ENCODE measurements at places on chromosomes 2 and 18.

DNA sequence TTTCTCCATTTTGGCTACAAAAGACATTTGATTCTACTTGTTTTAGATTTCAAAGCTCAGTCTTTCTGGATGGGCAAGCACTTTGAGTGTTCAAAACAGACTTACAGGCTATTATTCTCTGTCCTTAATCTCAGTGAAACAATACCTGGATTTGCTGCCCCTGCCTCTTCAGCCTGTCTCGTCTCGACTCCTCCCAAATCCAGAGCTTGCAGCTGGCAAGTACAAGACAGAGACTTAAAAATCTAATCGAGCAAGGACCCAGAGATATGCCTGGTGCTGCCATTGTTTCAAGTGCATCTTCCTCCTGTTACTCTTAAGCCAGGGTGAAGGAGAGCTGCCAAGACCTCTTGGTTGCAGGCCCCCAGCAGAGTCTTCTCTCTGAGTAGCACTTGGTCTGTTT is 59.2 kb downstream of the LRRC30 start:
- no peak for DNase-seq

GRCh38 chr2:70480468-70480867 is 73.2 kb downstream of the TGFA start:
- no peak for DNase-seq

- DNase-seq, result no peak
These were observed 639.7 kb upstream of the SYT4 start for GRCh38 chr18:43916984-43917383.

DNA sequence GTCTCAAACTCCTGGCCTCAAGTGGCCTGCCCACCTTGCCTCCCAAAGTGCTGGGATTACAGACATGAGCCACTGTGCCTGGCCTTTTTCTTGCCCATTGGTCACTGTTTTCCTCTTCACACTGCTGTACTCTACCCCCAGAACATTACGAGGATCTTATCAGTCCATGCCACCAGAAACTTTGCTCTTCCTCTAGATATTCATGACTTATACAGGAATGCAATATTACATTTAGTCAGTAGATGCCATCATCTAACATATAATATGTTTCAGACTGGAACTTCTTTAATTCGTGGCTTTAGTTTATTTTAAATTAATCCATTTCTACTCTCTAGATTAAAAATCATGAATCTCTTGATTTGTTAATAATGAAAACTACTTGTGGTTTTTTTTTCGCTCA is 135.5 kb downstream of the COMMD1 start:
- no peak for DNase-seq

GRCh38 chr2:233264667-233265066 is 13.2 kb downstream of the ATG16L1 start:
- DNase-seq, result no peak

- DNase-seq, result no peak
These were observed 10.5 kb upstream of the FAM171B start for GRCh38 chr2:186683341-186683740.

DNA sequence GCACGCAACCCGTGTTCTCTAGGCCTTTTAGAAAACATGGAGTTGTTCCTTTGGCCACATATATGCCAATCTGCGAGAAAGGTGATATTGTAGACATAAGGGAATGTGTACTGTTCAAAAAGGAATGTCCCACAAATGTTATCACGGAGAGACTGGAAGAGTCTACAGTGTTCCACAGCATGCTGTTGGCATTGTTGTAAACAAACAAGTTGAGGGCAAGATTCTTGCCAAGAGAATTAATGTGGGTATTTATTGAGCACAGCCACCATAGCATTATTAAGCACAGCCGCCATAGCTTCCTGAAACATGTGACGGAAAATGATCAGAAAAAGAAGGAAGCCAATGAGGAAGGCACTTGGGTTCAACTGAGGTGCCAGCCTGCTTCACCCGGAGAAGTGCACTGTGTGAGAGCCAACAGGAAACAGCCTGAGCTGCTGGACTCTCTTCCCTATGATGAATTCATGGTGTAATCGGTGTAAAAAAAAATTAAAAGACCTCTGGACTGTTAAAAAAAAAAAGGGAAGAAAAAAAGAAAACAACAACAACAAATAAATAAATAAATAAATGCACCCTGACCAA is 29.0 kb upstream of the REL start:
- no peak for DNase-seq

GRCh38 chr2:167733747-167734146 is 513.6 kb downstream of the STK39 start:
- no peak for DNase-seq

DNA sequence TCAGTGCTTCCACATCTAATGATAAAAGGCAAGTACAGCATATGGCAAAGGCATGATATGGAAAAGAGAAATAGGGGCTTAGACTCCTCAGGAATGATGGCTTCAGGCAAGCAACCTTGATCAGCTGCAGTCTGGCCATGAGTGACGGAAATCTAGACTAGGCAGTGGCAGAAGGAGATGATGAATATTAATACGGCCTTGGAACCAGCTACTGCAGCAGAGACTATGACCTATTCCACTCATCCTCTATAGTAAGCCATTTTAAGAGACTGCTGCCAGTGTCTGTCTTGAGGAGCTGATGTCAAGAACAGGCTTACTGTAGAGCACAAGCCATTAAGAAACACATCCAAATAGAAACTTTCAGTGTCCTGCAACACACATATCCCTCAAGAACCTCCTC is 23.7 kb downstream of the ASXL2 start:
- DNase-seq, result no peak

- peak; percentile 39 for DNase-seq
These were observed 303.7 kb upstream of the EPAS1 start for GRCh38 chr2:45993476-45993991.

- no peak for DNase-seq
These were observed 53.9 kb downstream of the MSH2 start for GRCh38 chr2:47456851-47457250.

DNA sequence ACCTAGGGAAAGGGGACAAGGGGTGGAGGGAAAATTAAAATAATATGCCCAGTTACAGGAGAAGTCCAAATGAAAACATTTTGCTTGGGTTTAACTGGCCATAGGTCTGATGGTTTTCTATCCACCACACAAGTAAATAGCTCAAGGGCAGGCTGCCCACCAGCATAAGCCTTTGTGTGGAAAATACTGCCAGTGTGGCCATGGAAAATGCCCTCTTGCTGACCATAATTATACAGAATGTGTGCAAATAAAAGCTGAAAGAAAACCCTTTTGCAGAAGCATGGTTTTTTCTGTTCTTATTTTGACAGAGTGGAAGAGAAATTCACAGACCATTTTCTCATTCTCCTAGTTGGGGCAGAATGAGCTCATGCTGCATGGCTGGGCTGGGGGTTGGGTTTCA is 111.3 kb upstream of the SIX2 start:
- no peak for DNase-seq

- no peak for DNase-seq
These were observed 15.6 kb upstream of the CXCR4 start for GRCh38 chr2:136133586-136133985.

- no peak for DNase-seq
These were observed 4.4 kb downstream of the CFAP221 start for GRCh38 chr2:119548516-119549120.

DNA sequence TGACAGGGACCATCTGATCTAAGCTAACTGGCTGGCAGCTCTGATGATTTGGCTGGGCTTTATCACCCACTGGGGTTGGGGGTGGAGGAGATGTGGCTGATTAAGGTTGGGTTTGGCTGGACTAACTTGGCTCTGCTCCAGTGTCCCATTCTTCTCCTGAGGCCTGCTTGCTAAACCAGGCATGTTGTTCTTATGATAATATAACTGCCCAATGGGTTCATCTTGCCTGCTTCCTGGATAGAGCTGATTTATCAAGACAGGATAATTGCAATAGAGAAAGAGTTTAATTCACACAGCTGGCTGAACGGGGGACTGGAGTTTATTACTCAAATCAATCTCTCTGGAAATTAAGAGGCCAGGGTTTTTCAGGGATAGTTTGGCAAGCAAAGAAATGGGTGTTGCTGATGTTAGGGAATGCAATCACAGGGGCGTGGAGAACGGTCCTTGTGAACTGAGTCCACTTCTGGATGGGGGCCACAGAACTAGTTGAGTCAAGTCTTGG is 150.4 kb downstream of the PTH2R start:
- DNase-seq, result no peak

DNA sequence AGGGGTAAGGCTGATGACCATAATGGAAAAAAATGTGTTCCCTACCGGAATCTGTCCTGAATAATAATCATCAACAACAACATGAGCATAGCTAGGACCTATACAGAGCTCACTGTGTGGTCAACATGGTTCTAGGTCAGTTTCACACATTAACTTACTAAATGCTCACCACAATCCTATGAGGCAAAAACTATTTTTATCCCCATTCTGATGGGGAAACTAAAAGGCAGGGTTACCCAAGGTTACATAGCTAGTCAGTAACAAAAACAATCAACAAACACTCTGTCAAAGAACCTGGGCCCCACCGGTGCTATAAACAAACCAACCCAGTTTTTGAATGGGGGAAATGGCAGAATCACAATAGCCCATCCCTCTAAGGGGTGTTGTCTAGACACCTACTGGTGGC is 40.1 kb downstream of the AOX1 start:
- DNase-seq, result no peak

- DNase-seq, result no peak
These were observed 85.7 kb downstream of the EN1 start for GRCh38 chr2:118761771-118762170.

- no peak for DNase-seq
These were observed 2.1 kb downstream of the STK39 start for GRCh38 chr2:168245074-168245825.

- no peak for DNase-seq
These were observed 108.4 kb downstream of the GRB14 start for GRCh38 chr2:164512871-164513270.

DNA sequence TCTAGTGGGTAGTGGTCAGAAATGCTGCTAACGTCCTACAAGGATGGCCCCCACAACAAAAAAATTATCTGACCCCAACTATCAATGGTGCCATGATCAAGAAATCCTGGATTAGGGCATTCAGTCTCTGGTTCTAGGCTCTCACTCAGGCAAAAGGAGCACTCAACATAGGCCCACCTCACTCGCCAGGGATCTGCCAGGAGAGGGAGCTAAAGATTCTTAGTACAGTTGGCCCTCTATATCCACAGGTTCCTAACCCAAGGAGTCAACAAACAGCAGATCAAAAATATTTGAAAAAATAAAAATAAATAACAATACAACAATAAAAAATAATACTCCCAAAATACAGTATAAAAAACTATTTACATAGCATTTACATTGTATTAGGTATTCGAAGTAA is 10.0 kb downstream of the SLC4A5 start:
- no peak for DNase-seq

- no peak for DNase-seq
These were observed 29.4 kb downstream of the RHBDD1 start for GRCh38 chr2:226865273-226865672.

GRCh38 chr2:15061268-15061667 is 428.8 kb downstream of the LRATD1 start:
- DNase-seq, result no peak

- no peak for DNase-seq
These were observed 630.8 kb upstream of the PIK3C3 start for GRCh38 chr18:41324020-41324791.

GRCh38 chr2:126753501-126754212 is 97.7 kb downstream of the GYPC start:
- DNase-seq, result no peak

DNA sequence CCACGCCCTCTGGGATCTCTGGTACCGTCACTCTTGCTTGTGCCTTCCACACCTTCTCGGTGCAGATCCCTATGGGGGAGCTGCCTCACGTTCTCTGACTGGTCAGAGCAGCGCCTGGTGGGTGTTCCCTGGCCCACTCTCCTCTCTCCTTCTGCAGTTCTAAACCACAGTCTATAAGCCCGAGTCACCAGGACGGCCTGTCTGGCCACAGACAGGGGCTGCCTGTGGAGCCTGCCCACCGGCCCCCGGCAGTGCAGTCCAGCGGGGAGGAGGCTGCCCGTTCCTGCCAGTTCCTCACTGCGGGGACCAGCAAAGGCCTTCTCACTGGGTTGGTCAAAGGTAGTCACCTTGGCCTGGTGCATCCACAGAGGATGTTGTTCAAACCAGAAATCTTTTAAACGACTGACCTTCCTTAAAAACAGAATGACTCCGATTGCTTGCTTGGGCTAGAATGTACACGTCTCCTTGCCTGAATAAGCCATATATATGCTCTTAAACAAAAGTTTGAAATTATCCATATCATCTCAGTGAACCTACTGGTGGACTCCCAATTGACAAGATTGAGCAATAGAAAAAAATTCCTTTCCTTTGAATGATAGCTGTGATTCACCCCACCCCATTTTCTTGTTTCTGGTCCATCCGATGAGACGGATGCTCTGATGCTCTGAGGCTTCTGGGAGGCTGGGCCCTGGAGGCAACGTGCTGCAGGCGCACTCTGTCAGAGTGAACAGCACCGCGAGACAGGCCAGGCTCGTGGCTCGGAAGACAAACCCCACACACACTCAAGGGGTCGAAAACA is 61.2 kb downstream of the RALBP1 start:
- DNase-seq, result no peak

DNA sequence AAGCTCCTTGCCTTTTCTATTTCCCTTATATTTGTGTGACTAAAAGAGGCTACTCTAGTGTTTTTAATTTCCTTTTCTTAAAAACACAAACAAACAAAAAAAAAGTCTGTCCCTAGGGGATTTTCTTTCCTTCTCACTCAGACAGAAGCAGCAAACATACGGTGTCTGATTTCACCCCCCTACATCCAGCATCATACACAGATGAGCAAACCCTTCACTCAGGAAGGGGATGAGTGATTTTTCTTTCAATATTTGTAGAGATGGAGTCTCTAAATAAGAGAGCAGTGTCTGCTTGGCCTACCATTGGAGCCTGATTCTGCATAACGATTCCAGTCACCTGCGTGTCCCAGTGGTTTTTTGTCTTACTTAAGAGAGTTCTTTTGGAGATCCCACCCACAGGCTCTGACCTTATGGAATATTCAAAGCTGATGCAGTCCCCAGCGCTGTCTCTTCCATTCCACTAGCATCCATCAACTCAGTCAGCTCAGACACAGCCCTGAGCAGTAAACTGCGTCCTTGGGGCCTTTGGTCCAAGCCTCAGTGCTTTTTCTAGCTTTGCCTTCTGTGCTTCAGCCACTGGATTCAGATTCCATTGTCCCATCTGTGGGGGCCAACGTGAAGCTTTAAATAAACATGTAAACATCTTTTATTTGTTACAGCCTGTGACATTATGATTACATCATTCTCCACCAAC is 52.6 kb upstream of the TPO start:
- no peak for DNase-seq

- no peak for DNase-seq
These were observed 243.6 kb downstream of the ZNF407 start for GRCh38 chr18:74841248-74841647.
